HuH-7.5 (cell line): ENCODE measurements at places on chromosomes 2 and 18.

DNA sequence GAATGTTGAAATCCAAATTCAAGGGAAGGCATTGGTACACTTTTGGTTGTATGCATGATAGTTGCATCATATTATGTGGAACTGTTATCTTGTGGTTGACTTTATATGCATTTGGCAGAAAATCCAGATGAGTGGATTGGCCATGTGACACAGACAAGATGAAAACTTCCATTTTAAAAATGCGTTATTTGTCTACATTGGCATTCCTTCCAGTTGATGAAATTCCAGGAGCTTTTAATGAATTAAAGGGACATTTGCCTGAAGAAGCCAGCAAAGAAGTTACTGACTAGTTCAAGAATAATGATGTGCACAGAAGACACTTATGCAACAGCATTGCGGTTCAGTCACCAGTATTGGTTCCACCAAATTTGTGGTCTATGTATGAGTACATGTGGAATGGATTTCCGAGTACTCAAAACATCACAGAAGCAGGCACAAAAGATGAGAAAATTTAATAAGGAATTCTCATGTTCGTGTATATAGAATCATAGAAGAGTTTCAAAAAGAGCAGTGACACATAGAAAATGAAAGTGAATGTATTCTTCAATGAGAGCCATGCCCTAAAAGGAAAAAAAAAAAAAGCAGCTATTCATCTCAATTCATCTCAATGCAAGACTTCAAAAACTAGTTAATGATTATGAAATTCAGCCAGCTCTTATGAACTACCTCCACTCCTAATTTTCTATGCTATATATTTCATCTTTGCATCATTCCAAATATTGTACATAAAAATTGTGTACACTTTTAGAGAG, 232.1 kb downstream of the RBM43 start:
- no peak for DNase-seq

- DNase-seq: no peak
Observed at GRCh38 chr2:46013726-46014125, 283.5 kb upstream of the EPAS1 start.

GRCh38 chr18:47628240-47628781, 302.1 kb downstream of the SMAD2 start:
- DNase-seq: no peak

GRCh38 chr2:10224734-10225133, 78.0 kb upstream of the HPCAL1 start:
- no peak for DNase-seq

- DNase-seq: no peak
Observed at GRCh38 chr2:31402388-31402787, 12.2 kb downstream of the XDH start.
